ENCODE measurements at places on chromosomes 4 and X.
A peak's percentile ranks its signal among the peaks of the same experiment; 100 is the strongest.

GRCh38 chr4:70713453-70714078 lies 8.2 kb upstream of the RUFY3 start:
- DNase-seq: no peak

- no peak for DNase-seq
These were observed 51.1 kb upstream of the IL21 start for GRCh38 chr4:122671919-122672490.

DNA sequence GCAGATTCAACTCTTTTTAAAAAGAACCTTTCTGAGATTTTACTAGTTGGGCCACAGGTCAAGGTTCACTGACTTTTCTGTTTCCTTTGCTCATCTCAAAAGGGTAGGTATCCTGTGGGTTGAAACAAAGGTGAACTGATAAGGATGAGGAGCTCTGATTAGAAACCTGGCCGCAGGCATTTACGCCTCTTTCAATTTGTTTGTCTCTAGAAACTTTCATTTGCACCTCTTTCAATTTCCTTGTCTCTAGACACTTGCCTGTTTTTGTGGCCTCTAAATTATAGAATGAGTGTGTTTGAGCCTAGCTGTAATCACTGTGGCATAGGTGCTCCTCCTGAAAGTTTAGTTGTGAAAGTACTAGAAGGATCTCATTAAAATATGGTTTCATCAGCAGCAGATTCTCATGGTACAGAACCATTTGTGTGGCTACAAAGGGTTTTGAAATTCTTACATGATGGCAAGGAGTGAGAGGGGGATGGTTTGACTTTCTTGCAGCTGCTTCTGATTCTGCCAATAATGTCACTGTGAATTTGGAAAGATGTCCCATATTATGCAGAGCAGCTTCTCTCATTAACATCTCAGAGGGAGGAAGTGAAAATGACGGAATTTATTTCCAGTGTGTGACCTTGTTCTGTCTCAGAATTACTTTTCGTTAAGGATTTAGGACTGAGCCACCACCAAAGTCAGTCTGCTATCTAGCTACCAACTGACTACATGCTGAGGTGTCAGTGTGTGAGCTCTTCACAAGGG lies 142.2 kb downstream of the SH2D1A start:
- no peak for DNase-seq

DNA sequence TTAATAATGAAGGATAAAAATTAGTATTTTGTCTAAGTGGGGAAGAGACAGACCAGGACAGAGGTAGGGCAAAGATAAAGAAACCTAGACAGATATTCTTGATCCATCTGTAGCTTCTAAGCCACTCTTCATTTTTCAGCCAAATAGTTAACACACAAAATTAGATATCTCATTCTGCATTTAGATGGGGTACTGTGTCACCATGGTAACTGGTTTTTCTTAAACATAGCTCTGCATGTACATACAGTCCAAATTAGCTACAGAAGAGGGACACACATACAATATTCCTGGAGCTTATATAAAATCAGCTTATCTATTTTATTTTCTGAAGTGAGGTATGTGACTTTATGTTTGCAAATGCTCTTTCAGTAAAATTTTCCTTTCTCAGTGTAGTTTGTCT lies 393.7 kb downstream of the PPP3CA start:
- DNase-seq: no peak

GRCh38 chr4:1453731-1454130 lies 47.5 kb upstream of the NKX1-1 start:
- DNase-seq: no peak

GRCh38 chrX:110803506-110803905 lies 7.9 kb upstream of the CHRDL1 start:
- DNase-seq: no peak

GRCh38 chr4:183356173-183356830 lies 34.1 kb upstream of the CLDN24 start:
- DNase-seq: no peak

- no peak for DNase-seq
These were observed 19.6 kb downstream of the CYP2U1 start for GRCh38 chr4:107950746-107951540.

DNA sequence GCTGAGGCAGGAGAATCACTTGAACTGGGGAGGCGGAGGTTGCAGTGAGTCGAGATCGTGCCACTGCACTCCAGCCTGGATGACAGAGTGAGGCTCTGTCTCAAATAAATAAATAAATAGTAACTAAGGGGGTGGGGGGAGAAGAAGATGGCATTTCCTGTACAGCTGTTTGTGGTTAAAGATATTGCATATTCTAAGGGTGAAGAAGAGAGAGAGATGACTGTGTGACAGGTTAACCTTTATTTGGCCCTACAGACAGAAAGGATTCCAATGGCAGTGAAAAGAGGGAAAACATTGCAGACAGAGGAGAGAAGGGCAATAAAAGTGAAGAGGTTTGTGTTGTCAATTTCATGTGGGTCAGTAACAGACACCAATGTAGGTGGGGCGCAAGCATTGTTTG lies 9.4 kb downstream of the TASL start:
- DNase-seq: no peak

DNA sequence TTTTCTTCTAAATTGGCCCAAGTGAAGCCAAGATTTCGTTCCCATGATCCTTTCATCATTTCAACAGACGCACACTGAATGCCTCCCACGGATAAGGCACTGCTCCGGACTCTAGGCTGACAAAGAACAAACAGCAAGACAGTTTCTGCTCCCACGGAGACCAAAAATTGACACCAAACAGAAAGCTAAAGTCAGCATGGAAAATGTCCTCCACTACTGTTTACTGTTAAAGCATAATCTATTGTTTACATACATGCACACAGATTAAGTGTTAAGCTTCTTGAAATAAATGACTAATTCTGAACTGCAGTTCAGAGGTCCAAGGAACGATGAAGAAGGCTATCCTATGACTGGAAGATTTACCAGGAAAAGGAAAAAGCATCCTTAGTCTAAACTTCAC lies 199.6 kb downstream of the AASDH start:
- no peak for DNase-seq

GRCh38 chrX:17359500-17359899 lies 15.5 kb upstream of the NHS start:
- no peak for DNase-seq

DNA sequence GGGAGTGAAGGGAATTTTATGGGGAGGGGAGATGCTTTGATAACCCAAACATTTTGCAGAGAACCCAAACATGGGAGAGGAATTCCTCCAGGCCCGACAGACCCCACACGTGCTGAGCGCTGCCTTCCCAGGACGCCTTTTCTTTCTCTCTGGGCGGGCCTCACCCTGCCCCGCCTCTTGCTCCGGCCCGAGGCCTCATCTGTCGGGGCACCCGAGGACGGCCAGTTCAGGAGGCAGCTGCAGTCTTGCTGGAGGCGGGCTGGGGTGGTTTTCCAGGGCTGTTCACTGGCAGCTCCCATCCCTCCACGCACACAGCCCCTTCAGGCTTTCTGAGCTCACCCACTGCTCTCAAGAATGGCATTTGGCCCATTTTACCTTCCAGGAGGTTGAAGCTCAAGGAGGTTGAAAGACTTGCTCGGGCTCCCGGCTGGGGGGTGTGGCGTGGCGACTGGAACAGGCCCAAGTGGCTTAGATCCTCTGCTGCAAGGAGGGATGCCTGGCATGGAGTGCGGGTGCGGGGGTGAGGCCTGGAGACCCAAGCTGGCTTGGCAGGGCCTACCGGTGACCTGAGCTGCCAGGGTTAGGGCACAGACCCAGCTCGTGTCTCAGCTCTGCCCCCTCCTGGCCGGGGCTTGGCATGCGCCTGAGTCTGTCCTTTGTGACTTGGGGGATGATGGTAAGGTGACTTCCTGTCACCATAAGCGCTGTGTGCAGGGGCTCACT lies 99.2 kb downstream of the PSAPL1 start:
- peak; percentile 64 for DNase-seq

DNA sequence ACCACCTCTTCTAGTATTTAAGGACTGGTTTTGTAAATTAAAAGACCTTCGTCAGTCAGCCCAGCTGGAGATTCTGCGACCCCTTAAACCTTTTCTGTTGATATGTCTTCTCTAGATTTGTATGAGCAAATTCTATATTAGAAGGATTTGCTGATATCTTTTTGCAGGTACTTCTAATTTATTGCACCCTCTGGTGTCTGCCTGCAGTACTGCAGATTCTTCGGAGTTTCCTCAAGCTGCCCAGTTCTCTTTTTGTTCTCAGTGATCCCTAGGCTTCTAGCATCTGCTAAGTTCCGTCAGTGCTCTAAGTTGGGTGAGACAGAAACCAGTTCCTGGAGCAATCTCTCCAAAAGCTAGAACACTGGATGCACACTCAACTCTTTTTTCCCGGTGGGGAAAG lies 545.2 kb downstream of the C4orf33 start:
- DNase-seq: peak; percentile 52

DNA sequence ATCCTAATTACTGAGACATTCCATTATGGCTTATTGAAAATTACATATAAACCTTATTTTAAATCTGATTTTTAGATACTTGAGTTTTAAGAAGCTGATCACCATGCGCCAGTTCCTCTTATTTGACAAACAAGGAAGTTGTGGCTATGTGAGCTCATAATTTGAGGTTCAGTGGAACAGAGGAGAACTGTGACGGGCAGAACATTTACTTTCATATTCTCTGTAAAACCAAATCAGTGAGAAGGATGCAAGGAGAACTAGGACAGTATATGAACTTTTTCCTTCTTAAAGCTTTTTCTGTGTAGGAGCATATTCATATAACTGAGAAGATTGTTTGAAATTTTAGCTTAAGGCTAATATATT lies 25.3 kb downstream of the STIM2 start:
- no peak for DNase-seq

- no peak for DNase-seq
These were observed 613.5 kb downstream of the IQCM start for GRCh38 chr4:149202117-149202516.

GRCh38 chrX:68087526-68087925 lies 345.8 kb downstream of the OPHN1 start:
- no peak for DNase-seq

DNA sequence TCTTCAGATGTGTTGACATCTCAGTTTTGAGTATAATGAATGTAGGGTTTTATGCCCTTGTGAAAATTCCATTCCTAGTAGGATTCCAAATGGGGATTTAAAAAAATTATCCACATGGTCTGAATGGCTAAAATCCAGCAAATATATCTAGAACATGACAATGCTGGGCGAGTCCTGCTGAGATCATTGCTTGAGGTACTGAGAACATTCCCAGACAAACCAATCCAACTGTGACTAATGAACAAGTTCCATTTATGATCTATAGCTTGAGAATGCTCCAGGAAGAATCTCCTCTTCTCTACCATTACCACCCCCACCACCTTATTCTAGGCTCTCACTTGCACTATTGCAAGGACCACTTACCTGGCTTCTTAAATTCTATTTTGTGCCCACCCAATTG lies 77.2 kb upstream of the IL1RAPL2 start:
- DNase-seq: no peak

- DNase-seq: no peak
These were observed 176.9 kb upstream of the DCAF8L1 start for GRCh38 chrX:28158019-28158777.

DNA sequence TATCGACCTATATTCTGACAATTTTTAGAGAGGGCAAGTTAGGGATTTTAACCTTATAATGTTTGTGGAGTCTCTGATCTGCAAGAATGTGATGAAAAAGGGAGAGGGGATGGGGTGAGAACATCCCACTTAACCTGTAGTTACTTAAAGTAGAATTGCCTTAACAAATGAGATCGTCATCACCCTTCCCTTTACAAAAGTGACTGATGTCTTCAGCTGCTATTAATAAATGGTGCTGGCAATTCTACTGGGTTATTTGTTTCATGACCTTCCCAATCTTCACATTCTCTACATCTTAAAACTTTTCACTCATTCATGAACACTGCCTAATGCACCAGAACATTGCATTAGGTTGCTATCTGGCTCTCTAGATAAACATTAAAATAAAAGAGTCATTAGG lies 873.4 kb upstream of the LCORL start:
- DNase-seq: no peak

- DNase-seq: no peak
These were observed 3.4 kb downstream of the ATP1B4 start for GRCh38 chrX:120365320-120365719.

Measured in activated naive CD4-positive, alpha-beta T cell treated with anti-CD3 and anti-CD28 coated beads, Interleukin-2, amount 50 U/mL, for 72 hours (primary cell).